ENCODE measurements at places on chromosomes 2 and 18.

DNA sequence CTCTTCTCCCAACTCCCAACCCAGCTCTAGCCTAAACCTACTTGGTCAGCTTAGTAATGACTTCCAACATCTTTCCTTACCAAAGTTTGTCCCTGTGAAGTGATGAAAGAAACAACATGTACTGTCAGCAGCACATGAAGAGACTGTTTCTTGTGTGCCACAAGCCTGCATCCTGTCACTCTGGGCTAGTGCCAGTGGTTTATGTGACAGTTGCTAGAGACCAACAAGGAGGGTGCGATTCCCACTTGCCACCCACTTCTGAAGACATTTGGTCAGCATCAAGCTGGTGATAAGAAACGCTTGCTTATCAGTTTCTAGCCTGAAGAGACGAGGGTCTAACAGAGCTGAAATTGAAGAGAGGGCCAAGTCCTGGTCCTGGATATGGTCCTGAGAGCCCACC, 132.6 kb downstream of the COL4A4 start:
- DNase-seq: no peak

GRCh38 chr18:36655074-36655473, 173.7 kb downstream of the TPGS2 start:
- no peak for DNase-seq

DNA sequence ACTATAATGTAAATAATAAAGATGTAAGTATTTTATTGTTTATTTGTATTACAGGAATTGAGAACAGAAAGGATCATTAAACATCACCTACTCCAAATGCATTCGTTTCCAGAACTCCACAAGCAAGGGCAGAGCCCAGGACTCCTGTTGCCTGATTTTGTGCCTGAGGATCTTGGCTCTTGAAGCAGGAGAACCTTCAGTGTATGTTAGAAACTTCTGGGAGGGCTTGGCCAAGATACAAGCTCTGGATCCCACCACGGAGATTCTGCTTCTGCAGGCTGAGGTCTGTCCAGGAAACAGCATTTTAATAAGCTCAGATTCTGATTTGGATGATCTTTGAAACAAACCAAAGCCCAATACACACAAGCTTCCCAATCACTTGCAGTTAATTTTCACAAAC, 142.4 kb upstream of the SOX11 start:
- no peak for DNase-seq

- DNase-seq: no peak
These were observed 148.9 kb upstream of the BCL2L11 start for GRCh38 chr2:110971811-110972210.

- no peak for DNase-seq
These were observed 190.4 kb downstream of the SNTG2 start for GRCh38 chr2:1141079-1141478.

DNA sequence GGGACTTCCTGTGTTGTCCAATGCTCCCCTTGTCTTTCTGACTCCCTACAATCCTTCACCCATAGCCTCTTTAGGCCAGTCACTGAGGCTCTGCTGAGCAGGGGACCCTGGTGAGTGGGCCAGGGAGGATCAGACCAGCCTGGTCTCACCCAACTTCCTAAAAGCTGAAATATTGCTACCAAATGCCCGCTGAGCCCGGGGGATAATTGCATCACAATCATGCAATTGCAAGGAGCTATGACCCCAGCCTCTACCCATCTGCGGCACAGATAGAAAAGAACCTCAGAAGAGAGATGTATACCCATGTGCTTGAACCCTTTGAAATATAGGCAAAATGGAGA, 3.7 kb upstream of the SP100 start:
- no peak for DNase-seq

DNA sequence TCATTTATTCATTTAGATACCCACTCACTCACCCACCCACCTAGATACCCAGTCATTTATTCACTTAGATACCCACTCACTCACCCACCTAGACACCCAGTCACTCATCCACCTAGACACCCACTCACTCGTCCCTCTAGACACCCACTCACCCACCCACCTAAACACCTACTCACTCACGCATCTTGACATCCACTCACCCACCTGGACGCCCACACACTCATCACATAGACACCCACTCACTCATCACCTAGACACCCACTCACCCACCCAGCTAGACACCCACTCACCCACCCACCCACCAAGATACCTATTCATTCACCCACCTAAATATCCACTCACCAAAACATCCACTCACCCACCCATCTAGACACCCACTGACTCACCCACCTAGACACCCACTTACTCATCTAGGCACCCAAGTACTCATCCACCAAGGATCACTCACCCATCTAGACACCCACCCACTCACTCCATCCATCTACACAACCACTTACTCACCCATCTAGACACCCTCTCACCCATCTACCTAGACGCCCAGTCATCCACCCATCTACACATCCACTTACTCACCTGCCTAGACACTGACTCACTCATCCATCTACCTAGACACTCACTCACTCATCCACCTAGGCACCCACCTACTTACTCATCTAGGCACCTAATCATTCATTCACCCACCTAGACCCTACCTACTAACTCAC, 723.7 kb upstream of the RAB6C start:
- no peak for DNase-seq

GRCh38 chr2:120180066-120180465, 43.1 kb downstream of the TMEM185B start:
- peak; percentile 29 for DNase-seq

Data from WTC11 (cell line).